Skeletal muscle tissue (tissue), 5 donors: ENCODE measurements at places on chromosomes 6 and 20. TPM values are rescaled to one million over a fixed set of nuclear protein-coding genes. Genes with fewer than 3 reads are reported as not detected.

PLTP gene
- 38.1 TPM for total RNA-seq

GPX5 gene
- total RNA-seq, result not detected

CCR6 gene
- 0.52 TPM for total RNA-seq

CDH4 gene
- total RNA-seq, result 0.52 TPM

ADRM1 gene
- total RNA-seq, result 41.8 TPM

WFDC12 gene
- total RNA-seq, result not detected

RBM24 gene
- total RNA-seq, result 116 TPM

CASS4 gene
- total RNA-seq, result 3.7 TPM

LPA gene
- total RNA-seq, result not detected

ARFRP1 gene
- total RNA-seq, result 13.0 TPM

TMC2 gene
- not detected for total RNA-seq

MCM9 gene
- 13.6 TPM for total RNA-seq

PPIL4 gene
- total RNA-seq, result 19.3 TPM

HLA-DQA1 gene
- total RNA-seq, result 1.0 TPM
